Stimulated activated CD4-positive, alpha-beta T cell treated with anti-CD3 and anti-CD28 coated beads, Interleukin-1b, Interleukin-23, amount 100 ng/mL, for 1 hour (primary cell): ENCODE measurements at places on chromosomes 16 and 17.

- no peak for DNase-seq
Measured at GRCh38 chr16:8867216-8867931, 1.4 kb downstream of the CARHSP1 start.

DNA sequence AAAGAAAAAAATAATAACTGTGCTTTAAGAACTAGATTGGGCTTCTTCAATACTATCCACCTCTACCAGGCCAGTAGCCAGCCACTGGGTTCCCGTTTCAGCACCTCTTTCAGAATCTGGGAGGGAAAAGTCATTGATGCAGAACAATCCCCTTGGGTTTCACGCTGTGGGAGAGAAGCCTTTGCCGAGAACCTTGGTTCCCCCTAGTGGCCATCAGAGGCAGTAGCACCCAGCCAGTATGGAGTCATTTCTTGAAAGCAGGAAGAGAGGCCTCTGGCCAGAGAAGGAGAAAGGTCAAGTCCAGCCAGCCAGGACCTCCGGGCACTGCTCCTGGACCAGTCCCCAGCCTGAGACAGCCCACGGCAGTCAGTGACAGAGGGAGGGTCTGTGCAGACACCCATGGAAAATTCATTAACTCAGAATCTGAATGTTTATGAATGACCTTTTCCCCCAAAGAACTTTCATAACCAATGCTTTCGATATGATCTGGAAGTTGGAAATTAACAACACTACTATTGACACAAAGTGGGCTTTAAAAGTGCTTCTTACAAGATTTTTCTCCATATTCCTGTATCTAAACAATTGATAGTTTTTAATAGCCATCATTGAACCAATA is 51.2 kb upstream of the CDH5 start:
- DNase-seq: peak; percentile 14

DNA sequence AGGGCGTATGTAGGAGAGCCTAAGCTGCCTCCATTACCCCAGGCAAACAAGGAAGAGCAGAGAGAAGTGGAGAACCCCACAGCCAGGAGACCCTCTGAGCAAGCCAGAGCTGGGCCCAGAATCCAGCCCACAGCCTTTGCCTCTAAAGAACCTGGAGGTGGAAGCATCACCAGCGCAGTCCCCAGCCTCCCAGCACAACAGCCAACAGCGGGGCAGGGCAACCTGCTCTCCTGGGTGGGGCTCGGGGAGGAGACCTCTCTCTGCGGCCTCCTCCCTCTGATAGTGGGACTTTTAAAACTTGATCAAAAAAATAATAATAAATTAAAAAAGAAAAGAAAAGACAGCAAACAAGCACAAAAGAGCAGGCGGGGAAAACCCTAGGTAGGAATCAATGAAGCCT is 45.9 kb downstream of the AXIN2 start:
- DNase-seq: no peak

- no peak for DNase-seq
Measured at GRCh38 chr16:84911486-84912216, 91.9 kb downstream of the CRISPLD2 start.

DNA sequence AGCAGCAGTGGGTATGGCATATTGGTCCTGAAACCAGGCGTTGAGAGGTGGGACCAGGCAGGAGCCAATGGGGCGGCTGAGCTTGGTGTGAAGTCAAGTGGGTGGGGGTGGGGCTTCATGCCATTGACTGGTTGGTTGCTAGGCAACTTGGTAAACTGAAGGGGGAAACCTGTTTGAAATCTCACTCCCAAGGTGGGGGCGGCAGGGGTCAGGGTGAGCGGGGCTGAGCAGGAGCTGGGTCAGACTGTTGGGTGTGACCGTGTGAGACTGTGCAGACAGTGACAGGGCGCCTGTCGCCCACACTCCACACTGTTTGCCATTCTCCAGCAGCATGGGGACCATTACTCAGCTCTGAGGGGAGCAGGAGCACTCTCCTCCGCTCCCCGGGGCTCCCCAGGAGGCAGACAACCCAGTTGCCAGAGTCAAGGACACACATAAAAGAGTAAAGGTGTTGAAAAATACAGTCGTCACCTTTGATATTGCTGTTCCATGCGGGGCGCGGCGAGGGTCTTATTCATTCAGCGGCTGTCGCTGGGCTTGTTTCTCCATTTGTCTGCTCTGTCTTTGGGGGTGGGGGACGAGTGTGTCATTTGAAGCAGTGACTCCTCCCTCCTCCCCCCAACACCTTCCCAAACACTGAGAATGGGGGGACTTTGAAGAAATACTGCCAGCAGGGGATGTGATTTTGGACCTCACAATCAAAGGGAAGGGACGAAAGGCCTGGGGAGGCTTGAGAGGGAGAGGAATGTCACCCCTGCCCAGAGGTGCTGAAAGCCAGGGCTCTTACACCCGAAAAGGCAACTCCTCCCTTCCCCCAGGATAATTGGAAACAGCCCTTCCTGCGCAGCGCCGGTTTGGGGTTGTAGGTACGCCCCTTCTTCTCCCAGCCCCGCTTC is 1.2 kb upstream of the EFNB3 start:
- DNase-seq: no peak

DNA sequence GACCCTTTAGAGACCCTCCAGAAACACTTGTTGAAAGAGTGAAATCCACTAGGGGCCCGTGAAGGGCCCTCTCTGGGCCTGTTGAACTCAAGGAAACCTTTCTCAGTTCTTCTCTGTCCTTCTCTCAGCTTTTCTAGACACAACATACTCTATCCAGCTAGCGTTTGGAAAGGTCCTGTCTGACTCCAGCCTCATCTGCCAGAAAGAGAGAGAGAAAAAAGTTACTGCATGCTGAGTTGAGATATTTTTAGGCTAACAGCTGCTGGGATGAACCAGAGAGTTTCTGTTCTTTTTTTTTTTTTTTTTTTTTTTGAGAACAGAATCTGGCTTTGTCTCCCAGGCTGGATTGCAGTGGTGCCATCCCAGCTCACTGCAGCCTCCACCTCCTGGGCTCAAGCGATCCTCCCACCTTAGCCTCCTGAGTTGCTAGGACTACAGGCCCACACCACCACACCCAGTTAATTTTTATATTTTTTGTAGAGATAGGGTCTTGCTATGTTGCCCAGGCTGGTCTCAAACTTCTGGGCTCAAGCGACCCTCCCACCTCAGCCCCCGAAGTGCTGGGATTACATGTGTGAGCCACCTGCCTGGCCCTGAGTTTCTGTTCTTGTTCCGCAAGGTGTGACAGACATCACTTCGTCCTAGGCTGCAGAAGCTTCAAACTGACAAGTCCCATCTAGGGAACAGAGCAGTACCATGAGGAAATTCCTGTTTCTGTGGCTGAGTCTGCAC is 14.9 kb upstream of the TEX2 start:
- no peak for DNase-seq

GRCh38 chr17:76943781-76944213 is 75.6 kb downstream of the MGAT5B start:
- no peak for DNase-seq

DNA sequence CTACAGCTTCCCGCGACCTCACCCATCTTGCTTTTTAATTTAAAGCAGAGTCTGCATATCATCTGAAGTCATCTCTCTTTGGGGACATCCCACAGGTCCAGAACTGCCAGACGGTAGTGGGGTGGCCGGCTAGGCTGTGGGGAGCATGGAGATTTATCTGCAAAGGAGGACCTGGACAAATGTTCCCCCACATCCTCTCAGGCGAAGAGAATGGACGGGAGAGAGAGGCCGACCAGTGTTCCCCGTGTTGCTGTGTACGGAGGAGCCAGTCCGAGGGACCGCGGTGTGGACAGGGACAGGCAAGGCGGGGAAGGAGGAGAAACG is 665 bp upstream of the MT1M start:
- no peak for DNase-seq

DNA sequence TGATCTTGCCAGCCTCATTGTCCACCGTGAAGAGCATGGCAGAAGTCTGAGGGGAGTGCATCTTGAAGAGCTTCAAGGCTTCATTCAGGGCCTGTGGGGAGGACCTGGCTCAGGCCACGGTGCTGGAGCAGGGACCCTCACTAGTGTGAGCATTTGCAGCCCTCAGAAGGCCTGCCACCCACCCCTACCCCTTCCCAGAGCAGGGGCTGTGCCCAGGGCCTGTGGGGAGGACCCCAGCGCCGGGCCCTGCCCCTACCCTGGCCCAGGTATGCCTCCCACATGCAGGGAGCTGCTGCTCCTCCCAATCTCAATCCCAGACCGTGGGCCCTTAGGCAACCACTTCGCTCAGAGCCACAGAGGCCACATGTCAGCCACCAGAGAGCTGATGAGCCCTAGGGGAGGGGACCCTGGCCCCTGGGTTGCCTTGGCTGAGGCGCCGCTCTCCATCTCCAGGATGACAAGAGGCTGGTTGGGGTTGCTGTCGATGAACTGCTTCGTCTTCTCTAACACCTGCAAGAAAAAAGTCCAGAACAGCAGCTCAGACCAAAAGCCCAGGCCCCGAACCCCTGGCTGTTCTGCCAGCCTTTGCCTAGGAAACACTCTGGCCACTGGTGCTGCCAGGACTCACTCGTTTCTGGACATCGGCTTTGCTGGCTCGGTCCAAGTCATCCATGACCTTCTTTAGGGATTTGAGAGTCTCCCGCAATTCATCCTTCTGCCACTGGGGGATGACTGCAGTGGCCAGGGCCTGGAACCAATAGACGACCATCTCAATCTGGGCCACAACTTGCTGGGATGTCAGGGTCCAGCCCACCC is 1.8 kb upstream of the EXOSC6 start:
- DNase-seq: no peak

GRCh38 chr17:9292561-9292941 is 271.2 kb downstream of the NTN1 start:
- DNase-seq: no peak

DNA sequence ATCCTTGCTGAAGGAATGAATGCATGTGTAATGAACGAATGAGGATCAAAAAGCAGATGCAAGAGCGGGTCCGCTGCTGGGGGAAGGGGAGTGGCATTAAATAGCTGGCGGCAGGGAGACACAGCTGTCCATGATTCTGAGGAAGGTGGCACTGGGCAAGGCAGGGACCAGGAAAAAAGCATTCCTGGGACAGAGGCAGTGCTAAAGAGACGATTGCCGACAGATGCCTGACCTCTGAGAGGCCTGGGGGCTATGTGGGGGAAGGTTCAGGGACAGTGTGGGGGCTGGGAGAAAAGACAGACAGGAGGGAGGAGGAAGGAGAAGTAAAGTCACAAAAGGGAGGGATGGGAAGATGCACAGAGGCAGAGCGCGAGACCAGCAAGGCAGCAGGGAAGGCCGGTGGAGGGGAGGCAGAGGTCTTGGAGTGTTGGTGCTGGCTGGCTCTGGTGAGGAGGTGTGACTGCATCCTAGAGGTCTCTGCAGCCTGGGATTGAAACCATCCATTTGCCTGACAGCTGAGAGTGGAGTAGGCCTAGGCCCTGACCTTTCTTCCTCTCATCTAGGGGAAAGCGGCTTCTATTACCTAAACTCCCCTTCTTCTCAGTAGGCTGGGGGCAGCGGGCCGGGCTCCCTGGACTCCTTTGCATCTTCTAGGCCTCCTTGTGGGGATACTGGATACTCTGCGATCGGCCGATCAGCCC is 109.9 kb downstream of the SDK2 start:
- DNase-seq: no peak

GRCh38 chr16:20648436-20648835 is 49.0 kb downstream of the ACSM1 start:
- DNase-seq: no peak

DNA sequence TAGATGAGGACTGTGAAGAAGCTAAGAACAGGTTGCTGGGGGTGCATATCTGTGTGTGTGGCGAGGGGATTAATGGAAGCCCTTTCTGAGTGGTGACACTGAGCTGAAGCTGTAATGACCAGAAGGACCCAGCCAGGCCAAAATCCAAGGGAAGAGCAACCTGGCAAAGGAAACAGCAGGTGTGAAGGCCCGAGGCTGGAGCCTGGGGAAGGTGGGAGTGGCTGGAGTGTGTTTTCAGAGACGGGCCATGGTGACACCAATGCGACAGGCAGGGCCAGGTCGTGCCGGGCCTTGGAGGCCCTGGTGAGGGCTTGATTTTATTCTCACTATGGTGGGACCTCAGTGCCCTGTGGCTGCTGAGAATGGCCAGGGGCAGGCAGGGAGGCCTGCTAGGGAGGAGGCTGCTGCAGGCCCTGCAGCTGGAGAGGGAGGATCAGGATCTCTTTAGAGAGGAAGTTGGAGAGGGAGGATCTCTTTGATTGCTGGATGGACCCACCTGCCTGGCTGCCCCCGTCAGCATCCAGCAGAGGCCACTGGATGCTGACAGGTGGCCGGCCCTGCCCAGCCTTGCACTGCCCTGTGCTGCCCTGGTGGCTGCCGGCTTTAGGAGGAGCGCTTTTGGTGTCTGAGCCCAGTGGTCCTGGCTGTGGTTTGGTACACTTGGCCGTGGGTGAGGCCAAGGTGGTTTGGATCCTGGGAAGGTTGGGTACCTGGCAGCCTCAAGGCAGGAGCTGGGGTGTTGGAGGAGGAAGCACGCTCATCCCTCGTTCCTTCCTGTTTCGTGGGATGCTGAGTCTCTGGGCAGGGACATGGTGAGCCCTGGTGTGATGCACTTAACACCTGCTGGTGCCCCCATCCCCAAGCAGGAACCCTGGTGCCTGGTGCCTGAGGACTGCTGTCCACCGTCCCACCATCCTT is 188.3 kb downstream of the SEC14L1 start:
- DNase-seq: no peak

GRCh38 chr16:87314990-87315420 is 2.2 kb downstream of the C16orf95 start:
- no peak for DNase-seq

- no peak for DNase-seq
Measured at GRCh38 chr17:17035490-17035889, 6.8 kb upstream of the MPRIP start.

GRCh38 chr17:19013806-19014627 is 9.5 kb upstream of the FAM83G start:
- no peak for DNase-seq

DNA sequence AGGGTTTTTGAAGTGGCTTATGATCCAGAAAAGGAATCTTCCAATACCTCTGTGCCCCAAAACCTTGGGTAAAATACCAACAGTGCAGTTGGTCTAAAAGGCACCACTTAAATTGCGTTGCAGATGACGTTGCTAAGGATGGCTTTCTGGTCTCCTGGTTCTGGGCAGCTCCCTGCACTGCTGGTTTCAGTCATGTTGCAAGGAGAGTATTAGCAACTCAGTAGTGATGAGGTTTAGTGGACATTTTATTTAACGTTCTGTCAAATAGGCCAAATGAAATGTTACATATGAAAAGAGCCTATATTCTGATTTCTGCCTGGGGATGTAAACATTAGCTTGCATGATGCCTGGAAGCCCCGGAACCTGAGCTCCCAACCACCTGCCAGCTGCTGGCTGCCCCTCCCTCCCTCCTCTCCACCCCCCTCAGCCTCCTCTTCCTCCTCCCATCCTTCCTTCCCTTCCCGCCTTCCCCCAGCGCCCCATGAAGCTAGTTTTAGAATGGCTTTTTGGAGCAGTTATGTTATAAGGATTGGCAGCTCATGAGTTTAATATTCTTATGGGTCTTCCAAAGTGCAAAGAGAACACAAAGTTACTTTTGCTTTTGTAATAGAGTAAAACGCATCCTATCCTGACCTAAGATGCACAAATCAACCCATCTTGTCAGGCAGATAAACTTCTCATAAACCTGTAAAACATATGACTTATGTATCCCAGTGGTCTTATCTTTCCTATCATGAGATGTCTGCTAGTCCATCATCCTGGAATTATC is 20.7 kb downstream of the CD7 start:
- no peak for DNase-seq
